Activated CD4-positive, alpha-beta T cell treated with anti-CD3 and anti-CD28 coated beads, Interleukin-2, amount 10 ng/mL, durations not matched to agents 7 days and 5 days (primary cell): ENCODE measurements at places on chromosomes 16 and 17. TPM values are rescaled to one million over a fixed set of nuclear protein-coding genes. Genes with fewer than 3 reads are reported as not detected.

ITFG1 gene
- total RNA-seq = 34.7 TPM

SERPINF2 gene
- total RNA-seq = 1.3 TPM

- DNase-seq = no peak
Measured at GRCh38 chr17:27452828-27453227, 3.4 kb upstream of the KSR1 start.

GRCh38 chr16:82328881-82329469, 159.0 kb upstream of the MPHOSPH6 start:
- DNase-seq = no peak

GRCh38 chr16:30903596-30903995, 7.2 kb downstream of the CTF1 start:
- DNase-seq = peak; percentile 16

- DNase-seq = no peak
Measured at GRCh38 chr17:53133876-53134275, 688.9 kb upstream of the KIF2B start.

DNA sequence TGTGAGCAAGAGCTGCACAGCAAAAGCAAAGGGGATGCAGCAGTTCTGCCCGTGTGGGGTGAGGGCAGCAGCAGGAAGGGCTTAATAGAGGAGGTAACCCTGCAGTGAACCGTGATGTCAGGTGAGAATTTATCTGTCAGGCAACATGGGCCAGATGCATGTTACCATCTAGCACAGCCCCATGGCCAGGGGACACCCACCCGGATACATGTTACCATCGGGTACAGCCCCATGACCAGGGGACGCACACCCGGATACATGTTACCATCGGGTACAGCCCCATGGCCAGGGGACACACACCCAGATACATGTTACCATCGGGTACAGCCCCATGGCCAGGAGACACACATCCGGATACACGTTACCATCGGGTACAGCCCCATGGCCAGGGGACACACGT, 99.4 kb downstream of the RBFOX3 start:
- DNase-seq = no peak

GRCh38 chr17:77874303-77875050, 84.0 kb upstream of the TNRC6C start:
- DNase-seq = no peak

GRCh38 chr17:54807331-54807730, 93.3 kb upstream of the TOM1L1 start:
- DNase-seq = no peak

DNA sequence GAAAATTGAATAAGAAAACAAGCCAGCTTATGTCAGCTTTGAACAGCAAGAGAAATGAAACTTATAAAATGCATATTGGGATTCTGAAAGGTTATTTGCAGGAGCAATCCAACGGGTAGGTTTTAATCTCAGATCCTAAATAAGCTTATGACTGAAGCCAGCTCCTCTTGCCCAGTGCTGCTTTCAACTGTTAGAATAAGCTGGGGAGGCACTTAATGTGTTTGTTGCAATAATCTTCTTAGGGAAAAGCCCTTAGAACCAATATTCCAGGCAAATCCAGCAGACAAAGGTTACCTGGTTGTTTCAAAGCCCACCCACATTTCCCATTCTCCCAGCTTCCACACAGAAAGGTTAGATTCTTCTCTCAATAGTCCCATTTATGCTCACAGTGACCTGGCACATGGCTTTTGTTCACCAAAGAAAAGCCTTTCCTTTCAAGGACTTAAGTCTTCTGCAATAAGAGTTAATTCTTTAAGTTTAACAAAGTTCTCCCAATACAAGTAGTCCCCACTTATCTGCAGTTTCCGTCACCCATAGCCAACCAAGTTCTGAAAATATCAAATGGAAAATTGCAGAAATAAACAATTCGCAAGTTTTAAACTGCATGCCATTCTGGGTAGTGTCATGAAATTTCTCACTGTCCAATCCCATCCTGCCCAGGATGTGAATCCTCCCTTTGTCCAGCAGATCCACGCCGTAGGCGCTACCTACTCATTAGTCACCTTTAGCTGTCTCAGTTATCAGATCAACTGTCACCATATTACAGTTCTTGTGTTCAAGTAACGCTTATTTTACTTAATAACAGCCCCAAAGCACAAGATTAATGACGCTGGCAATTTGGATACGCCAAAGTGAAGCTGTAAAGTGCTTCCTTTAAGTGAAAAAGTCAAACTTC, 5.9 kb downstream of the TEX2 start:
- DNase-seq = no peak

GRCh38 chr16:57998992-57999365, 1.5 kb downstream of the ZNF319 start:
- peak; percentile 21 for DNase-seq

GRCh38 chr17:70523426-70523825, 354.1 kb downstream of the KCNJ2 start:
- DNase-seq = no peak

- DNase-seq = no peak
Measured at GRCh38 chr17:61248399-61248798, 151.2 kb upstream of the TBX2 start.

DNA sequence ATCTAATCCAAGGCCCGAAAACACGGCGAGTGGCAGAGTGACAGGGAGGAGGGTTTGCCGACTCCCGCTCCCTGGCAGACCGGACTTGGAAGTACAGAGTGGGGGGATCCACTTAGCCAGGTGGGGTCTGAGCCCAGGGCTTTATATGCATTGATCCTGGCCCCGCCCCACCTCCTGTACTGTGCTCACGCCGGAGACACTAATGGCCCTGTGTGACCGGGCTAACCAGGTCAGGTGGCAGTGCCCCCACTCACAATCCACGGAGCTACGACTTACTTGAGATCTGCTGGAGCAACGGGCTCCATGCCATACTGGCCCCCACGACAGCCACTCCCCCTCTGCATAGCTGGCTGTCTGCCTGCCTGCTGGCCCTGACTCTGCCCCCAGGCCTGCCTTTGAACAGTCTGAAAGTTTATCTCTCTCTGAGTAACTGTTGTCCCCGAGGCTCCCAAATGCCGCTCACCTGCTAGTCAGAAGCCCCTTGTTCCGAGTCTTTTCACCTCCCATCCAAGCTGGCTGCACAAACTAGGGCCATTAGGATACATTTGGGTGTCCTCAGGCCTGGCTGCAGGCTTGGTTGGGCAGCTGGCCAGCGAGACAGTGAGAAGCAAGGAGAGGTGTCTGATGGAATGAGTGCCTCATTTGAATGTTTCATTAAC, 28.0 kb downstream of the CACNA1G start:
- no peak for DNase-seq

DNA sequence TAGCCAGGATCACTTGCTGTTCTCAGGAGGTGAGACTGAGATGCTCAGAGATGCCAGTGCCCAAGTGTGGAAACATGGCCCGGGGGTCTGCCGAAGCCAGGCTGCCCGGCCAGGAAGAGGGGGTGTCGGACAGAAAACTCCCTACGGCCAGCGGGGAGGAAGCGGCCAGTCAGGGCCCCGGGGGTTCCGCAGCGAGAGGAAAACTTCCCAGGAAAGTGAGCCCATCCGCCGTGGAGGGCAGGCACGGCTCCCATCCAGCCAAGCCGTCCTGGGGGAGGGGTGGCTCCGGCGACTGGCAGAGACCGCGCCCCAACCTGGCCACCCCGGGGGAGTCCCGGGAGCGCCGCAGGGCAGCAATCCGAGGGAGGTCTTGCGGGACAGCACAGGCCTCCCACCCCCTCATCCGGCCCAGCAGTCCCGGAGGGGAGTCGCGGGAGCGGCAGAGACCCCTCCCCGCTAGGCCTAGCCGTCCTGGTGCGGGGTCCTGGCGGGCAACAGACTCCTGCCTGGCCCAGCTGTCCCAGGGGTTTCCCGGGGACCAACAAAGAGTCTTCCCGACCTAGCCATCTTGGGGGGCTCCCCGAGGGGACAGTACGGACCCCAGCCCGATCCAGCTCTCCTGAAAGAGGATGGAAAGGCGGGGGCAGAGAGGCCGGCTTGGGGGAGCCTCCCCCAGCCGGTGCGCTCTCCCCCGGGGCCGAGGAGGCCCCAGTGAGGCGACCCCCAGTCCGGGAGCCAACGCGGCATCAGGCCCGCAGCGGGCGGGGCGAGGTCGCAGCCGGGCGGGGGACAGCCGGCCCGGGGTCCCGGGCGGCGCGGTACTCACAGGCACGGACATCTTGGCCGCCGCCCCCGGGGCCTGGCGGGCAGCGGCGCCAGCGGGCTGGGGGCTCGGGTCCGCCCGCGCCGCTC, 13.8 kb upstream of the BCAR1 start:
- no peak for DNase-seq

GRCh38 chr17:14772776-14773175, 471.9 kb downstream of the HS3ST3B1 start:
- DNase-seq = no peak
